Progenitor cell of endocrine pancreas (in vitro differentiated cells): ENCODE measurements at places on chromosomes 3 and 15. TPM values are rescaled to one million over a fixed set of nuclear protein-coding genes. Genes with fewer than 3 reads are reported as not detected.

The MASP1 gene
- 0.60 and 1.6 TPM in 2 replicates for total RNA-seq

The MME gene
- total RNA-seq, result 0.93 TPM in 2 replicates

The GOLGA8S gene
- 0.81 and 0.84 TPM in 2 replicates for total RNA-seq

The ALPK3 gene
- 122 TPM in 2 replicates for total RNA-seq

The THRB gene
- 19.7 and 28.4 TPM in 2 replicates for total RNA-seq

The ACP3 gene
- 8.1 and 9.1 TPM in 2 replicates for total RNA-seq

The VIPR1 gene
- total RNA-seq, result 5.8 and 6.8 TPM in 2 replicates

The P2RY13 gene
- total RNA-seq, result not detected in 2 replicates

The SNURF gene
- 16.9 and 19.8 TPM in 2 replicates for total RNA-seq

The IQGAP1 gene
- 141 and 142 TPM in 2 replicates for total RNA-seq

The ADAMTS7 gene
- total RNA-seq, result 119 and 127 TPM in 2 replicates

The LRRC31 gene
- total RNA-seq, result 0.67 and 1.2 TPM in 2 replicates

The HTR3E gene
- not detected in 2 replicates for total RNA-seq

DNA sequence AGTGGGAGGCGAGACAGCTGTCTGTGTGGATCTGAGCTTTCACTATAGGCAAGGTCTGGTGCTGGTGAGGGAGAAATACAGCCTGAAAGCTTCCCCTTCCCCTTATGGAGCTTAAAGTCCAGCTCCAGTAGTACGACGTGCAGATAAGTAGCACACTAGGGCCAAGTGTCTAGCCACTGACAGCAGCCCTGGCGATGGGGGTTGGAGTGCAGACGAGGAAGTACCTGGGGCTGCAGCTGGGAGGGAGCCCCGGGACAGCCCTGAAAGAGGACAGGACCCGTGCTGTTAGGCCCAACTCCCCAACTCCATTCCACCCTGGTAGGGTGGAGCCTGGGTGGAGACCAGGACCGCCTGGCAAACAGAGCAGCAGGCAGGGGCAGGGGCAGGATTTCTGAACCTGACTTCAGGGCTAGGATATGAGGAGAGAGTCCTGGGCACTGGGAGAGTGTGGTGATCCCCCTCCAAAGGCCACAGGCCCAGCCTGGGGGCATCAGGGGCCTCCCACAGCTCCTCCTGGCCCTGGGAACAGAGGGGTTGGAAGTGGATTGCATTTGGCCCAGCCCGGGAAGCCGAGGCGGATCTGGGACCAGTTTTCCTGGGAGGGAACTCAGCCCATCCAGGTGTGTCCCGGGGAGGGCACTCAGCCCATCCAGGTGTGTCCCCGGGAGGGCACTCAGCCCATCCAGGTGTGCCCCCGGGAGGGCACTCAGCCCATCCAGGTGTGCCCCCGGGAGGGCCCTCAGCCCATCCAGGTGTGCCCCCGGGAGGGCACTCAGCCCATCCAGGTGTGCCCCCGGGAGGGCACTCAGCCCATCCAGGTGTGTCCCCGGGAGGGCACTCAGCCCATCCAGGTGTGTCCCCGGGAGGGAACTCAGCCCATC lies 42.8 kb downstream of the BDH1 start:
- H3K27me3 ChIP-seq, result no peaks in the 10 kb centered on the region
- H3K27ac ChIP-seq, result no peak overlapping the region
- peaks cover 10% of the 10 kb centered on the region for H3K4me1 ChIP-seq
- no peak overlapping the region for H3K4me3 ChIP-seq
- no peak for DNase-seq
- H3K36me3 ChIP-seq, result peaks cover 8% of the 10 kb centered on the region

- no peak overlapping the region for H3K27ac ChIP-seq
- no peak for DNase-seq
- peaks cover 51% of the 10 kb centered on the region for H3K27me3 ChIP-seq
- H3K36me3 ChIP-seq, result no peaks in the 10 kb centered on the region
These were observed 156.7 kb downstream of the RAB11A start for GRCh38 chr15:66025972-66026371.

DNA sequence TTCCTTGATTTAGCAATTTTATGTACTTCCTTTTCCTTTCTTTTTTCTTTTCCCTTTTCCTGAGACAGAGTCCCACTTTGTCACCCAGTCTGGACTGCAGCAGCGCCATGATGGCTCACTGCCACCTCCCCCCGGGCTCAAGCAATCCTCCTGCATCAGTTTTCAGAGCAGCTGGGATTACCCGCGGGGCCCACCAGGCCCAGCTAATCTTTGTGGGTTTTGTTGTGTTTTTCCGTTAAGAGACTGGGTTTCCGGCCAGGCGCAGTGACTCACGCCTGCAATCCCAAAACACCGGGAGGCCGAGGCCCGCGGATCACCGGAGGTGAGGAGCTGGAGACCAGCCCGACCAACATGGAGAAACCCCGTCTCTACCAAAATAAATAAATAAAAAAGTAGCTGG lies 17.7 kb downstream of the GOLGA8S start:
- no peaks in the 10 kb centered on the region for H3K4me1 ChIP-seq
- DNase-seq, result no peak
- H3K4me3 ChIP-seq, result no peak overlapping the region
- H3K27me3 ChIP-seq, result no peaks in the 10 kb centered on the region

- no peak for DNase-seq
- H3K27me3 ChIP-seq, result no peaks in the 10 kb centered on the region
- H3K36me3 ChIP-seq, result no peaks in the 10 kb centered on the region
- H3K4me1 ChIP-seq, result peaks cover 2% of the 10 kb centered on the region
- no peak overlapping the region for H3K27ac ChIP-seq
These were observed 283.8 kb downstream of the RAP2B start for GRCh38 chr3:153445817-153446216.

DNA sequence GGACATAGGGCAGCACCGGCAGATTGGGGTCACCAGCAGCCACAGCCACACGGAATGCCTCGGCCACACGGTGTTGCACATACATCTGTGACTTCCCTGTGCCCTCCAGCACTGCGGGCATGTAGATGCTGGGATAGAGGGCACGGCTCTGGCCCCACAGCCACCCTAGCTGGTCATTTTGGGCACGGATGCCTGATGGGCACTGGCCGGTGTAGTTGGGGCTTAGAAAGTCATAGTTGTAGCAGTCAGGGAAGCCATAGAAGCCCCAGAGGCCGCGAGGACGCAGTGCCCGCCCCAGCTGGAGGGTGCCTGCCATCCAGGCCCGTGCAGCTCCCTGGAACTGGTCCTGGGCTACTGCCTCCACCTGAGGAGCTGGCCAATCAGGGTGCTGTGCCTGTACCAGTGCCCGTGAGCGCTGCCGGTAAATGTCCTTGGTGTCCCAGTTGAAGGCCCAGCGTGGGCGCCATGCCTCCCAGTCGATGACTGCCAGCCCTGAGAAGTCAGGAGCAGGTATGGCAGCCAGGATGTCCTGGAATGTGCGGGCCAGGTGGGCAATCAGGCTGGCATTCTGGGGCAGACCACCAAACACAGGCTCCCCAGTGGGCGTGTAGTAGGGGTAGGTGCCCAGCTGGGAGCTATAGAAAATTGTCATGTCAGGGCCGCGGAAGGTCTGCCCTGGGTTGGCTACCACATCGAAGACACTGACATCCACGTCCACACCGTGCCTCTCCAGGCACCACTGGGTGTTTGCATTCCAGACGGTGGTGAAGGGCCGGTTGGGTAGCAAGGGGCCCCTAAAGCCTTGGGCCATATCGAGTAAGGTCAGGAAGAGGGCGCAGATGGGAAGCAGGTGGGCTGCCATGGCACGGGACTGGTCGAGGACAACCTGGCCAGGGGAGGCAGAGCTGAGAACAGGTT lies 1.0 kb downstream of the HYAL1 start:
- DNase-seq, result no peak
- H3K4me1 ChIP-seq, result peaks cover 17% of the 10 kb centered on the region

GRCh38 chr3:171563298-171563697 lies 103.1 kb upstream of the TNIK start:
- DNase-seq, result no peak
- H3K4me3 ChIP-seq, result no peak overlapping the region
- H3K4me1 ChIP-seq, result peaks cover 4% of the 10 kb centered on the region
- H3K36me3 ChIP-seq, result no peaks in the 10 kb centered on the region
- peaks cover 5% of the 10 kb centered on the region for H3K27me3 ChIP-seq
- H3K27ac ChIP-seq, result no peak overlapping the region

- peaks cover 2% of the 10 kb centered on the region for H3K4me1 ChIP-seq
- no peak overlapping the region for H3K27ac ChIP-seq
- peaks cover 17% of the 10 kb centered on the region for H3K36me3 ChIP-seq
- H3K4me3 ChIP-seq, result no peak overlapping the region
These were observed 10.6 kb downstream of the IL17RB start for GRCh38 chr3:53856964-53857363.

- no peak overlapping the region for H3K4me3 ChIP-seq
- no peaks in the 10 kb centered on the region for H3K27me3 ChIP-seq
- no peak overlapping the region for H3K27ac ChIP-seq
- DNase-seq, result no peak
- H3K4me1 ChIP-seq, result peaks cover 16% of the 10 kb centered on the region
- peaks cover 37% of the 10 kb centered on the region for H3K36me3 ChIP-seq
These were observed 45.2 kb downstream of the GSK3B start for GRCh38 chr3:120049072-120049471.

GRCh38 chr3:30692498-30693130 lies 86.2 kb downstream of the TGFBR2 start:
- peaks cover 24% of the 10 kb centered on the region for H3K4me1 ChIP-seq
- no peak for DNase-seq
- no peak overlapping the region for H3K4me3 ChIP-seq
- H3K27me3 ChIP-seq, result no peaks in the 10 kb centered on the region
- peak overlapping the region; percentile 41 for H3K27ac ChIP-seq

DNA sequence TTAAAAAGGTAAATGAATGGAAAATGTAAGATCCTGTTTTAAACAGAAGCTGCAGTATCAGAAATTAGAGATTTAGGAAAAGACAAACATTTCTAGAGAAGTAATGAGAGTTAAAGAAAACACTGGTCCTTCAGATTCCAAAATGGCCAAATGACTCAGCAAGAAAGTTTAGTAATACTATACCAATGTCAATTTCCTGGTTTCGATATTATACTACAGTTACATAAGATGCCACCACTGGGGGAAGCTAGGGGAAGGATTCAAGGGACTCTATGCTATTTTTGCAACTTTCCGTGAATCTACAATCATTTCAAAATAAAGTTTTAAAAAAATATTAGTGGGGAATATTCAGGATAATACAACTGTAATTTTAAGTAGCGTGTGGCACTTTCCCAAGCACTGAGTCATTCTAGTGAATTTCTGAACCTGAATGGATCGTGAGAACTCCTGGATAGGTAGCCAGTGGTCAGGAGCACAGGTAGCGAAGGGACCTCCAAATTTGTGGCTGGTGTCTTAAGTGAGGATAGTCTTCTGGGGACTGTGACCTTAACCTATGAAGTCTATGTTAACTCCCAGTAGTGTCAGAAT lies 37.6 kb downstream of the TMCC1 start:
- H3K27me3 ChIP-seq, result no peaks in the 10 kb centered on the region
- H3K36me3 ChIP-seq, result peaks cover 37% of the 10 kb centered on the region
- H3K4me3 ChIP-seq, result no peak overlapping the region
- peaks cover 14% of the 10 kb centered on the region for H3K4me1 ChIP-seq
- no peak for DNase-seq
- no peak overlapping the region for H3K27ac ChIP-seq

DNA sequence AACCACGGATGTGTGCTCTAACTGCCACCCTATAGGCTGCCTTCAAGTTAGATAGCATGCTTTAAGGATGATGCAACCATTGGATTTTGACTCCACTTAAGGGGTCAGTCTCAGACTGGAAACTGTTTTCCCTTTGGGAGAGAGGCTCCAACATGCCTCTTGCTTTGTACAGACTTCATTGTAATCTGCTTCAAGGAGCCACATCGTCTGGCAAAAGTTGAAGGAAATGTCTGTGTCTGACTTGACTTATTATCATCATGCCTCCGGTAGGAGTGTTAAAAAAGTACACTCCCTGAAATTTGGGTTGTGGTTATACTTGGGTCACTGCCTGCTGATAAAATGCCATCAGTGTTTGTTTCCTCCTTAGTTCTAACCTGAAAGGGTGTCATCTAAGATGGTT lies 245.4 kb upstream of the CDIN1 start:
- no peaks in the 10 kb centered on the region for H3K27me3 ChIP-seq
- DNase-seq, result no peak
- no peak overlapping the region for H3K4me3 ChIP-seq
- H3K27ac ChIP-seq, result no peak overlapping the region

DNA sequence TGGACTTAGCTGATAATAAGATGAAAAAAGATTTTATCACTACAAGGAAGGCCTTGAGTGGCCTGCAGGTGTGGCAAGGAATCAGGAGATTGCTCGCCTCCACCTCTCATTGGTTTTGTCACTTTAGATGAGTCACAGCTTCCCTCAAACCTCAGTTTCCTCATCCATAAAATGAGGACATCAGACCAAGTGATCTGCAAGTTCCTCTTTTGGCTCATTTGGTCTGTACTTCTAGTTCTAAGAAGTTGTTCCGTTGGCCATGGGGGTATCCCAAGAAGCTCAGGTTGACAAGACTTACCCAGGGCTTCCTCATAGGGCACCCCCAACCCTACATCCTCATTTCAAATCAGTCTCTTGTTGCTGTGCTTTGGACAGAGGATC lies 254.1 kb downstream of the UACA start:
- H3K4me3 ChIP-seq, result no peak overlapping the region
- DNase-seq, result no peak
- H3K4me1 ChIP-seq, result peaks cover 19% of the 10 kb centered on the region

DNA sequence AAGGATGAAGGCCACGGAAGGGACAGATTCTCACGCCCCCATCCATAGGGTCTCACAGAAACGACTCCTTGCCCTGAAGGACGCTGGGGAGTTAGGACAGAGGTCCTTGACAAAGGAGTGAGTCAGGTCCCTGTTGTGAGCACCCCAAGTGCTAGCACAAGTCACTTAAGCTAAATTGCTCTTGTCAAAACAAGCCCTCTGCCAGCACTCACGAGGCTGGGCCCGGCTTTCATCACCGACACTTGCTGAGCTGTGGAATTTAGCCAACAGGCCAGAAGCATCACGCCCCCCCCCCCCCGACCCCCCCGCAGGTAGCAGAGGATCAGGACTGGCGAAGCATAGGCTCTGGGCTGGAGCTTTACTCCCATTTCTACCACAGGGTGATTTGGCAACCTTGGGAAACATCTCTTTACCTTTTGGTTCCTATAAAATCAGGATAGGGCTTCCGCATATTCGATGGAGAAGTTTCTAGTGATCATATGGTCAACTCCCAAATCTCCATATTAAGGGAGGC lies 75.4 kb downstream of the ADCY5 start:
- peaks cover 4% of the 10 kb centered on the region for H3K36me3 ChIP-seq
- H3K27me3 ChIP-seq, result no peaks in the 10 kb centered on the region
- no peak overlapping the region for H3K27ac ChIP-seq
- no peak for DNase-seq
